ENCODE measurements at places on chromosomes 13 and 19.

DNA sequence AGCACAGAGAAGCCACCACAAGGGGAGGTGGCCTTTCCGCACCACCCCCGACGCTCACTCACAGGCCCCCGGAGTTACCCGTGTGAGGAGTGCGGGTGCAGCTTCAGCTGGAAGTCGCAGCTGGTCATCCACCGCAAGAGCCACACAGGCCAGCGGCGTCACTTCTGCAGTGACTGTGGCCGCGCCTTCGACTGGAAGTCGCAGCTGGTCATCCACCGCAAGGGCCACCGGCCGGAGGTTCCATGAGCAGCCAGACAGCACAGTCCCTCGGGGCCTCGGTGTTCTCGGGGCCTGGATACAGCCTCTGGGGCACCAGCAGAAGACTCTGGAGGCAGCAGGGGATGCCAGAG, 4.3 kb downstream of the ZNF446 start:
- no peak for DNase-seq

DNA sequence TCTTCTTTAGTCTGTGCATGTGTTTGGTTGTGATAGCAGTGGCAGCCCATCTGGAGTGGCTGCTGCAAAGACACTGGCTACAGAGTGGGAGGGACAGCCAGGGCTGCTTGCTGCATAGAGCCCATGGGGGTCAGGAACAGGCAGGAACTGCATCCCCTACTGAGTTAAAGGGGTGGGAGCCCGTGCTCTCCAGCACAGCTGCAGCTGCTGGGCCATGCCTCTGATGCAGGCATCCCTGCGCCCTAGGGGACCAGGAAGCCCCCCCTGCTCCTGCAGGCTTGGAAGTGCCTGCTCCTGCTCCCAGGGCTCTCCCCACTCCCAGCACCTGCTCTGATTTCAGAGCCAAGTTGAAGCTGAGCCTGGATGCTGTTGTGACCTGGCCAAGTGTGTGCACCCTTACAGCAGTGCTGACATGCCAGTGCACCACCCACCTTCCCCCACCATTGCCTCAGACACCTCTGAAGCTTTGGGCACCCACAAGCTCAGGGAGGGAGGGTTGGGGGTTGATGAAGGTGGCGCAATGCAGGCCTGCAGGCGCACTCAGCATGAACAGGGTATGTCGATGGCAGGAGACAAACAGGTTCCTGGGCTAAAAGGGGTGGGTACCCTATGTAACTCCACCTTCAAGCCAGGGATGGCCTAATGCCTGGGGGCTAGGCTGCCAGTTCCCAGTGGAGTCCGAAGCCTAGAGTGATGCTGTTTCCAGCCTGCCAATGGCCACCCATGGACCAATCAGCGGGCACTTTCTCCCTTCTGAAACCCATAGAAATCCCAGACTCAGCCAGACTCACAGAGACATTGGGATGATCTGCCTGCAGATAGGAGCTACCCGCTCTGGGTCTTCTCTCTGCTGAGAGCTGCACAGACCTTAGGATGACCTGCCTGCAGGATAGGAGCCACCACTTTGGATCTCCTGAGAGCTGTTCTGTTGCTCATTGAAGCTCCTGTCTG, 919.9 kb upstream of the MIR17HG start:
- DNase-seq = peak; percentile 16

- DNase-seq = peak; percentile 9
These were observed 61.2 kb upstream of the ARGLU1 start for GRCh38 chr13:106628936-106629659.

DNA sequence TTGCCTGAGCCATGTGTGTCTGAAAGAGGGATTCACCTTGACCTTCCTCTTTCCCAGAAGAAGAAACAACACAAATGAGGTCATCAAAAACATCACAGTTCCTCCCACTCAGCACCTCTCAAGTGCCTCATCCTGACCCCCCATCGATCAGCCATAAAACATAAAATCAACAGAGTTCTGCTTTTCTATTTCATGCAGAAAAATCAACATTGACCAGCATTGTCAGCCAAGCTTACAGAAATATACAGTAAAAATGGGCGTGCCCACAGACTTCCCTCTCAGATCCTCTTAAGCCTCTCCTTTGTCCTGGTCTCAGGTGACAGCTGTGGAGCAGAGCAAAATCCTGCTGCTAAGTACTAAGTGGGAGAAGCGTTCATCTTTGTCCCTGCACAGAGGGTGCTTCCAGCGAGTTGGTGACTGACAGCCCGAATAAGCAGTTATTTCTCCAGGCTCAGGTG, 213.3 kb downstream of the OLFM4 start:
- no peak for DNase-seq

- DNase-seq = peak; percentile 57
These were observed 473.6 kb upstream of the SPRY2 start for GRCh38 chr13:80814541-80814940.

DNA sequence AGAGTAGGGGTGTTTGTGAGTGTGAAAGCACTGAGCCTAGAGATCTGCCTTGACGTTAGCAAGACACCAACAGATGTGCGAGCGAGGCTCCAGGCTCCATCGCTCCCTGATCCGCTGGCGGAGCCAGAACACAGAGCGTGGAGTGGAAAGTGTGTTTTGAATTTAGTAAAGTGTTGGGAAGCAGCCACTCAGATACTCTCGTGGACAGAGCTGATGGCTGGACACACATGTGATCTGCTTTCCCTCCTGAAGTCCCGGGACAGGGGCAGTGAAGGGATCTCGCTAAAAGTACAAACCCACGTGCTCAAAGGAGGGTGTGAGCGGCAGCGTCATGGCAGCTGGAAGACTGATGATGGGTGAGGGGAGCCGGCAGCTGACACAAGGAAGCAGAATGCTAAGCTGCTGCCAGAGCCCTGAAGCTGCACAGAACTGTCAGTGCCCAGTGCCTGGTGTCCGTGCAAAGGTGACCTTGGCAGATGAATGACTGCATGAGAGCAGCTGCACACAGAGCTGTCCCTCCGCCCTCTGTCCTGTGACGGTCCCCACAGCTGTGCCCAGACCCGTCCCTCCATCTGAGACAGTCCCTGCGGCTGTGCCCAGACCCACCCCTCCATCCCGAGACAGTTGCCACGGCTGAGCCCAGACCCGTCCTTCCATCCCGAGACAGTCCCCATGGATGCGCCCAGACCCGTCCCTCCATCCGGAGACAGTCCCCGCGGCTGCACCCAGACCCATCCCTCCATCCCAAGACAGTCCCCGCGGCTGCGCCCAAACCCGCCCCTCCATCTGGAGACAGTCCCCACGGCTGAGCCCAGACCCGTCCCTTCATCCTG, 29.6 kb upstream of the TMEM255B start:
- no peak for DNase-seq

- no peak for DNase-seq
These were observed 244.2 kb downstream of the PCCA start for GRCh38 chr13:100333141-100333540.

DNA sequence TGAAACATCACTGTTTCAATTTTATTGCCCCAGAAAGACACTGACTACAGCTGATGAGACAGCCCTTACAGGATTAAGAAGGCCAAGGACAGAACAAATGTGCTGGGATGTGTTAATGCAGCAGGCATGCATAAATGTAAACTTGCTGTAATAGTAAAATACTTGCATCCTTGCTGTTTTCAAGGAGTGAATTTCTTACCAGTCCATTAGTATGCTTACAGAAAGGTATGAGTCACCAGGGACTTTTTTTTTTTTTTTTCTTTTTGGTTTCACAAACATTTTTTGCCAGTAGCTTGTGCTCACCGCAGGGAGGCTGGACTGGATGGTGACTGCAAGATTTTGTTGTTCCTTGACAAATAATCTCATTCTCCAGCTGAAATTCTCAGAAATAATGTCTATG, 55.1 kb downstream of the GPR180 start:
- no peak for DNase-seq

DNA sequence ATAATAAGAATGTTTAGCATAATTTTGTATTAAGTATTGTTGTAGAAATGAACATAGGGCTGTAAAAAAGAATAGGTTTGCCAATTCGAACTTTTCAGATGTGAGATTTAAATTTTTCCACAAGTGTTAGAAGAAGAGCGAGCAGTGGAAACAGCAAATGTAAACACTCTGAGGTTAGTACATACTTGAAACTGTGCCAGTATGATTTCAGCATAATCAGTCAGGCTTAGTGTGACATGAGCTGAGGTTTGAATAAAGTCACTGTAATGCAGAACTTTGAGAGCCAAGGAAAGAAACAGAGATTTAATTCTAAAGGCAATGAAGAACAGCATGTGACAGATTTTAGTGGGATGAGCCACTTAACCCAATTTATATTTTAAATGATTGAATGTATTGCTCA, 2166.4 kb downstream of the PCDH9 start:
- no peak for DNase-seq

- DNase-seq = no peak
These were observed 38.8 kb downstream of the VSTM2B start for GRCh38 chr19:29564574-29565005.

DNA sequence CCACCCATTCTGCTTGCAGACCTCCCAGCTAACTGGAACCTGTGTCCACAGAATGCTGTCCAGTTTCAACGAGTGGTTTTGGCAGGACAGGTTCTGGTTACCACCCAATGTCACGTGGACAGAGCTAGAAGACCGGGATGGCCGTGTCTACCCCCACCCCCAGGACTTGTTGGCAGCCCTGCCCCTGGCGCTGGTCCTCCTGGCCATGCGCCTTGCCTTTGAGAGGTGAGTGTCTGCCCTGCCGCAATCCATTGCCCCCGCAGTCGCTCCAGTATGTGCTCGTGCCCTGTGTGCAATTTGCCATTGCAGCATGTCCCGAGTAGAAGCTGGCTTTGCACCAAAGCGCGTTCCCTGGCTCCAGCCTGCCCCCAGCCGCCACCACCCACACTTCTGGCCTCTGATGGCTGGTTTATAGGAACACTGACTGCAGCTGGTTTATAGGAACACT, 41.9 kb downstream of the CERS4 start:
- no peak for DNase-seq

DNA sequence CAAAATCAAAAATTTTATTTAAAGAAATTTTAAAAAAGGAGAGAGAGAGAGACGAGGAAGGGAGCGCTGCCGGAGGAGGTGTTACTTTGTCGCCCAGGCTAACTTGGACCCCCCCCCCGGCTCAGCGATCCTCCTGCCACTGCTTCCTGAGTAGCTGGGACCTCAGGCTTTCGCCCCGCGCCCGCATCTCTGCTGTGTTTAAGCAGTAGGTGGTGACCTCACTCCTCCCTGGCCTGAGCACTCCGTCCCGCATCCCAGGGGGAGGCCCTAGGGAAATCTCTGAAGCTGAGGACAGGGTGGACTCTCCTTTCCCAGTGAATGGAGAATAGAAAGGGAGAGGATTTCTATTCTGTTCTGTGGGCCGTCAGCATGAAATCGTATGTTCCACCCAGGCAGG, 485 bp upstream of the ZNF845 start:
- DNase-seq = no peak

DNA sequence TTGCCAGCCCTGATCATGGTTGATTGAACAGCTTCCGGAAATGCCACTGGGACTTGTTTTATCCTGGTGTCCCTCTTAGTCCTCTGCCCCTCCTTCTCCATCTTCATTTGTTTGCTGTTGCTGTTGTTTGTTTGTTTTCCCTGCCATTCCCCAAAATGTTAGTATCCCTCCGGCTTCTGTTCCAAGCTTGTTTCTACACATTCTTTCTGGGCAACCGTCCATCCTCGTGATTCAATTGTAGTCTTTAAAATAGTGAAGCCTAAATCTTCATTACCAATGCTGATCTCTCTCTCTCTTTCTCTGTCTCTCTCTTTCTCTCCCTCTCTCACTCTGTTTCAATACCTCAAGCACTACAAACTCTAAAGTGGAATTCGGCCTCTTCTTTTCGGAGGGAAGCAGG, 649.3 kb upstream of the ARGLU1 start:
- DNase-seq = no peak

GRCh38 chr13:40031031-40031430, 375.6 kb downstream of the COG6 start:
- DNase-seq = no peak

GRCh38 chr13:39073983-39074382, 35.7 kb downstream of the NHLRC3 start:
- no peak for DNase-seq

DNA sequence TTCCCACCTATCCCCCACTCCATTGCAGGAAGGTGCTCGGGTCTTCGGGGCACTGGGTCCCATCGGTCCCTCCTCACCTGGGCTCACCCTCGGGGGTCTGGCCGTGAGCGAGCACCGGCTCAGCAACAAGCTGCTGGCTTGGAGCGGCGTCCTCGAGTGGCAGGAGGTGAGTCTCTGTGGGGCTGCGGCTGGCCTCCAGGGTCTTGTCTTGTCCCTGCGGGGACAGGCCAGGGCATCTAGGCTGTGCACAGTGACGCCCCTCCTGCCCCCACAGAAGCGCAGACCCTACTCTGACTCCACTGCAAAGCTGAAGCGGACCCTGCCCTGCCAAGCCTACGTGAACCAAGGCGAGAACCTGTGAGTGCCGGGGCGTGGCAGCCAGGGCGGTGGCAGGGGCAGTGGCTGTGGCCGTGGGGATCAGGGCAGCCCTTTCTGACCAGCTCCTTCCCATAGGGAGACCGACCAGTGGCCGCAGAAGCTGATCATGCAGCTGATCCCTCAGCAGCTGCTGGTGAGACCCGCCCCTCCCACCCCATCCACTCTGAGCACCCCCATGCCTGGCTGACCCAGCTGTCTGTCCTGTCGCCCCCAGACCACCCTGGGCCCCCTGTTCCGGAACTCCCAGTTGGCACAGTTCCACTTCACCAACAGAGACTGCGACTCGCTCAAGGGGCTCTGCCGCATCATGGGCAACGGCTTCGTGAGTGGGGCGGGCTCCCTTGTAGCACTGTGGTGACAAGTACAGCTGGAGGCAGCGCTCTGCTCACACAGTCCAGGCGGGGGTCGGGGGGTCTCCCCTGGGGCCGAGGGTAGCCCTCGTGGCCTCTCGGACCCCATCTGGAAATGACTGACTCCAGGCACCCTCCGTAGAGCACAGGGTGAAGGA, 3.7 kb downstream of the PTOV1 start:
- DNase-seq = no peak

DNA sequence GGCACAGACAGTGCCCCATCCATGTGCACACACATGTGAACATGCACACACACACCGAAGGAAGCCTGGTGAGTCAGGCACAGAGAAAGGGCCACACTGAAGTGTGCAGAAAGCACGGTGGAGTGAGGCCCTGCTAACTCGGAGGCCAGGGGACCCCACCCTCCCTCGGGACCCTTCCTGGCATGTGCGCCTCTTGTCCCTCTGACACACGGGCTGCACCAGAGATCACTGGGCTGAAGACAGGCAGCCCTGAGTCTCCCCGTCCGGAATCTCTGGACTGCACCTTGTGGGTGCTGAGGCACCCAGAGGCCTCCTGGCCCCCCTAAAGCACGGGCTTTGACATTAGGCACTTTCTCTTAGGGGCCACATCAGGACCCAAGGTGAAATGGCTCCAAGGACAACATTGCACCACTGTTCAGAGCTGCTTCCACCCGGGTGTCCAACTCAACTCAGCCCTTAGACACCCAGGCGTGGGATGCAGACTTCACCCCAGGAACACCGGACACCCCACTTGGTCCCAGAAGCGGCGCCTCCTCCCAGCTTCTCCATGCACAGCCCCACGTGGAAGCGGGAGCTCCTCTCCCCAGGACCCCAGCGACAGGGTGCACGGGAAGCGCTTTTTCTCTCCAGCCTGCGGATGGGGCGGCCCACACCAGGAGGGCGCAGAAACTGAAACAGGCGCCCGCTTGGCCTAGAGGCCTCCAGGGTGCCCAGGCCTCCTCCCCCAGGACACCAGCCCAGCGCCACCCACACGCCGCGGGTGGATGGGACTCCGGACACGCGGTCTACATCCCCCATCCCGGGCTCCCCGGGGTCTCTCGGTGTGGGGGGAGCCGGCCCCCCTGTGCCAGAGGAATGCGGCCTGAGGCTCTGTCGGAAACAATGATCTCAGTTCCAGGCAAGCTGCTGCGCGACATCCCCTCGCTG, 90.2 kb downstream of the SPACA7 start:
- no peak for DNase-seq

GRCh38 chr13:44237276-44237767, 136.3 kb upstream of the SERP2 start:
- DNase-seq = no peak
